Left kidney (tissue), 8 donors: ENCODE measurements at places on chromosomes 2 and 18.

DNA sequence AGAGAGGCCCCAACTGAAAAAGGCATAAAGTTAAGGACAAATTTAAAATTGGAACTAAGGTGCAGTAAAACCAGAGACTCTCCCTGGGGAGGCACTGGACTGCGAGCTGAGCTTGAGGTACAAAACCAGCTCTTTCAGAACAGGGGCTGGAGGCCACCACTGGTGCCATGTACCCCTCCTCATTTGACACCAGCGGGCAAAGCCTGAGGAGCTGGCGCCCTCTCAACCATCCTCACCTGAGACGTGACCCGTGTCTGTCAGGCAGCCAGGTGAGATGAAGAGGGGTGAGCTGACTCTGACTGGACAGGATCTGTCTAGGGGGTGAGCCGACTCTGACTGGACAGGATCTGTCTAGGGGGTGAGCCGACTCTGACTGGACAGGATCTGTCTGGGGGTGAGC is 68.5 kb downstream of the TMEM18 start:
- DNase-seq: no peak

DNA sequence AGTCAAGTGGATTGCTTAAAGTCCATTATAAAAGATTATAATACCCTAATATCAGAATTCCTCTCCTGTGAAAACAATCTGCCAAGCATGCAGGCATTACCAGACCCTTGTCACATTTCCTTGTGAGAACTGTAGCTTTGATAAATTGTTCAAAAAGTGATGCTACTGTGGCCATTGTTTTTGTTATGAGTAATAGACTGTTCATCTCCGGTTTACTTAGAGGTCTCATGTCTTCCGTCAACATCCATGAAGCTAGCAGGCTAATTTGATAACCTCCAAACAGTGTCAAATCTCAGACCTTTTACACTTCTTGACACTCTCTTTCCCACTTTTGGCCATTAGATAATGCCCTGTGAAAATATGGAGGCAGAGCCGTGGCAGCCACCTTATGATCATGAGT is 342.7 kb downstream of the CPS1 start:
- DNase-seq: no peak

GRCh38 chr2:150088538-150088937 is 398.9 kb downstream of the RND3 start:
- DNase-seq: no peak

- no peak for DNase-seq
Measured at GRCh38 chr2:232000439-232000838, 38.9 kb downstream of the DIS3L2 start.
